M059J (cell line): ENCODE measurements at places on chromosomes 2 and 18.

GRCh38 chr2:120348737-120349439, 3.0 kb downstream of the INHBB start:
- no peak for DNase-seq

DNA sequence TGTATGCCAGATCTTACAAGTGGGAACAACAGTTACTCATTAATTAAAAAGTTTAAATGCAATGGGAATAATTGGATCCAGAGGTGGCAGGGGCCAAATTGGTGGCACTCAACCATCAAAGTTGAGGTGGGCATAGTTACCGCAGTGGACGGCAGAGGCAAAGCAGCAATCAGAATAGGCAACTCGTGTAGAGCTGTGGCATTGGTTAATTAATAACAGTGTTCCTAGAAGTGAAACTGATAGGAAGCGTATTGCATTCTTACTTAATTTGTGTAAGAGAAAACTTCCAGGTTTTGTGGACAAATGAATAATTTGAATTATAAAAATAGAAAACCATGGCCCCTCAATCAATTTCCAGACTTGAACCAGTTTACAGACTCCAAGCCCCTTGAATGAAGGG, 1068.2 kb upstream of the ACVR2A start:
- no peak for DNase-seq

DNA sequence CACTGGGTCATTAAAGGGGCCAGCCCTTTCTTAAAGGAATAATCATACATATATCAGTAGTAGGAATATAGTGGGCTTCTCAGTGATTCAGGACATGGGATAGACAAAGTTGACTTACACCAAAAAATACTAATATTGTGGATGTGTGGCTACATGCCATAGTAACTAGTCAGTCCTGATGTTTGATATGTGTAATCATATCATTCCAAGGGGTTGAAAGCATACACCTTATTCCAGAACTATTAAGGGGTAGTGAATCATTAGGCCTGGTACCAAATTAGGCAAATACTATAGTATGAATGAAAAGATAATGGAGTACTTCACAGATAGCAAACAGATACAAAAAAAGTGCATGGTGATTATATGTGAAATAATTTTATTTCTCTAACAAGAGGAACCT, 814.9 kb upstream of the NRXN1 start:
- no peak for DNase-seq

- no peak for DNase-seq
Measured at GRCh38 chr18:52465391-52465790, 125.4 kb downstream of the DCC start.

GRCh38 chr2:100291152-100291970, 30.9 kb downstream of the LONRF2 start:
- DNase-seq, result peak; percentile 99

GRCh38 chr2:120481446-120482194, 135.7 kb downstream of the INHBB start:
- no peak for DNase-seq

DNA sequence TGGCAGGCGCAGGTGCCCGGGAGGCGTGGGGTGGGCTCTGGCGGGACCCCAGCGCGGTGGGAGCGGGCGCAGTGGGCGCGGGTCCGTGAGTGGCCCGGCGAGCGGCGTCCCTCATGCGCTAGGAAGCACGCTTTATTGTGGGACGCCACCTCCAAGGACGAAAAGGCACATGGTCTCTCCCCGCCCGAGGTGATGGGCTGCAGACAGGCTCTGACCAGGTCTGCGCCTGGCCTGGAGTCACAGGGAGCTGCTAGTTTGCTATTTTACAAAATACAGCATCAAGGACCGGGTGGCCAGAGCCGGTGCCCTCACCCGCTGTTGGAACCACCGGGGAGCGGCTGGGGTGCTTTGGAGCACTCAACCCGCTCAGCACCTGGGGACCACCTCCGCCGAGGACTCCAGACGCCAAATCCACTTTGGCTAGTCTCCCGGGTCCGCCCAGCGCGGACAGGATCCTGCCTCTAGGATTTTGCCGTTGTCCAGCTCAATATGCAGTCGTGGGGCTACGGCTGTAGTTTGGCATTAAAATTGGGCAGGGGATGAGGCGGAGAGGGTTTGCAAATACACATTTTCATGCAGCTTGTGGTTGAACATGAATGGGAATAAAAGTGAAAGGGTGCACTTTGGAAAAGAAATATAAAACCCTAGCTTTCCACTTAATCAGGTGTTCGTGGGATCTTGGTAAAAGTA, 65.4 kb downstream of the LRRFIP1 start:
- DNase-seq, result peak; percentile 45

DNA sequence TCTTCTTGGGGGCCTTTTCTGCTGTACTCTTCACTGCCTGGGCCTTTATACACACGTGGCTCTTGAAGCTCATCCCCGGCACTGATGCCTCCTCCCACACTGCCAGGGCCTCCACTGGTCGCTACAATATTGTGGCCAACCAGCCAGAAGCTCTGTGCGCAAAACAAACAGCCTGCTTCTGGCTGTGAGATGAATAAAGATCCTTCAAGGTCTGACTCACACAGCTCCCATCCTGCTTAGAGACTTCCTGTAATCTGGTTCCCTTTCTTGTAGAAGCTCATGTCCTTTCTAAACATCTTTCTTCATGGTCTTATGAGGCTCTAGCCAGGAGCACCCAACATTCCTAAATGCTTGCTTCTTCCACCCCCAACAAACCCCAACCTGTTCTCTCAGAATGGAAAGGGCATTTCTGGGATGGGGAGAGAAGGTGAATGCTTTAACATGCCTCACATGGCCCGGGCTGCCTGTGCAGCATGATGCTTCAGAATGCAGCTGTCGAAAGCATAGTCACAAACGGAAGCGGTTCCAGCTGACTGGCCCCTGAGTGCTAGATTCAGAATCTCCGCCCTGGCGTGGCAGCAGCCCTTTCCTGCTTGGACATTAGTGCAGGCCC, 24.6 kb downstream of the NRP2 start:
- DNase-seq, result peak; percentile 93

DNA sequence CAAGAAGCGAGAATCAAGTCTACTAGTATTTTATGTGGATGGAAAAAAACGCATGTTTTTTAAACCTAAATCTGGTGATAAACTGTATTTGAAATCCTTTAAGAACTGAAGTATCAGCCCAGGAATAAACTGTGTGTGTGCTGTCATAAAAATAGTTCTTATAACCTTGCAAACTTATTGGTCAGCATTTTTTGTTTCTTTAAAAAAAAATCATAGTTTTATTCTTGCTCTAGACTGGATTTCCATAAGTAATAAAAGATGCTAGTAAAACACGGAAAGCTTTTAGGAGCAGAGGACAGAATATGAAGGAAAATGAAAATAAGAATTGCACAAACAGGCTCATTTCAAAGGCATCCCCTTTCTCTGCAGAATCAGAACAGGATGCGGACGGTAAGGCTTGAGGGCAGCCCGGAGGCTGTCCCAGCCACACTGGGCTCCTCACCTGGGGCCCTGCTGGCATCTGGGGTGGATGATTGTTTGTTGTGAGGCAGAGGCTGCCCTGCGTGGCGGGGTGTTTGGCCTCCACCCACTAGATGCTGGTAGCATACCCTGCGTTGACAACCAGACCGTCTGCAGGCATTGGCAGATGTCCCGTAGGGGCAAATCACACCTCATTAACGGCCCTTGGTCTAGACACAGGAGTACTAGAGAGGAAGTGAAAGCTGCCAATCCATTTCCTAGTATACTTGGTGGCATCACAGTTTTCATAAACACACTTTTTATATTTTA, 52.5 kb downstream of the MBP start:
- no peak for DNase-seq

GRCh38 chr18:45228796-45229388, 386.4 kb upstream of the SLC14A2 start:
- DNase-seq, result no peak

- DNase-seq, result peak; percentile 5
Measured at GRCh38 chr18:26004832-26005231, 85.6 kb downstream of the SS18 start.

DNA sequence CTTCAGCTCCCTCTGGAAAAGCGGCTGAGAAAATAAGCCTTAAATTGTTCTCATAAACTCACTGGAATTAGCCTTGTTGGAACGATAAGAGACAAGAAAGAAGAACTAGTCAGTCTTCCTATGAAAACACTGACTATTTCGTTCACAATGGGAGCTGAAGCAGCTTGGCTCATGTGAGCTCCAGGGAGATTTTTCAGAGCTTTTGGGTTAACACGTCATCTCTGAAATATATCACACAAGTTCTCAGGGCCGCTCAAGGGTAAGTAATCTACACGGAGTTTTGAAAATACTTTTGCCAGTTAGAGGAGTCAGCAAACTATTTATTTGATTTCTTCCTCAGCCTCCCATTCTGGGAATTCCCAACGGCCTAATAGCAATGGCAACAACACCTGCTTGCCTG, 316.2 kb upstream of the MGAT5 start:
- DNase-seq, result peak; percentile 68
